MV-4-11 (cell line): ENCODE measurements at places on chromosomes 5 and 9.

- no peak for DNase-seq
These were observed 249.6 kb downstream of the NSG2 start for GRCh38 chr5:174294891-174295620.

DNA sequence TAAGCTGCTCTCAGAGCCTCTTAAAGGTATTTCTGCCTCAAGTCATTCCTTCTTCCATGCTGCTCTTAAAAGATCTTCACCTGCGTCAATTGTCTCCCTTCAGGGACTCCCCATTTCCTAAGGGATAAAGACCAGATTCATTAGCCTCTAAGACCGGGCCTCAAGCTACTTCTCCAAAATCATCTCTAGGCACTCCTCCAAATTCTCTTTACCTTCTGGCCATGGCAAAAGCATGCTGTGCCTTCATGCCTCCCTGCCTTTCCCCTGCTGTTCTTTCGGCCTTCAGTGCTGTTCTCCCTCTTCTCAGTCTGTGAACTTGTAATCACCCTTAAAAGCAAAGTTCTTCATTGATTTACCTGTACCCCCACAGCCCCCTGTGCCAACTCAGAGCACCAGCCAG, 4.4 kb downstream of the TMOD1 start:
- DNase-seq, result no peak

GRCh38 chr5:73122875-73123810, 2.8 kb downstream of the TMEM171 start:
- no peak for DNase-seq

DNA sequence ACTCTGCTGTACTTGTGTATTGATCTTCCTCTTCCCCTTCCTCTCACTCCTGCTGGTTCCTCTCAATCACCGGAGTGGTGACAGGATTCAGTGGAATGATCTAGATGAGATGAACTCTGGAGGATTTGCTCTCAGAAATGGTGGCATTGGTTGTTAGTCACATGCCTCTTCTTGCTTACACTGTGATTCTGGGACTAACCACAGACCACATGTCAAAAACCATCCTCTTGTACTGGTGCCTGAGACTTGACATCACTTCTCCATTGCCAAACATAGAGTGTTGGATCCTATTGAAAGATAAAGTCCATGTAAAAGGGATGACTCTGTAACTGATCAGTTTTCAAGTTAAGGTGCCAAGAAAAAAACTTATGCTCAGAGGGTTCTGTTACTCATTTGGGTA, 506.5 kb downstream of the DMAC1 start:
- DNase-seq, result peak; percentile 59

- DNase-seq, result no peak
These were observed 83.8 kb downstream of the ANKRD31 start for GRCh38 chr5:75152860-75153259.

DNA sequence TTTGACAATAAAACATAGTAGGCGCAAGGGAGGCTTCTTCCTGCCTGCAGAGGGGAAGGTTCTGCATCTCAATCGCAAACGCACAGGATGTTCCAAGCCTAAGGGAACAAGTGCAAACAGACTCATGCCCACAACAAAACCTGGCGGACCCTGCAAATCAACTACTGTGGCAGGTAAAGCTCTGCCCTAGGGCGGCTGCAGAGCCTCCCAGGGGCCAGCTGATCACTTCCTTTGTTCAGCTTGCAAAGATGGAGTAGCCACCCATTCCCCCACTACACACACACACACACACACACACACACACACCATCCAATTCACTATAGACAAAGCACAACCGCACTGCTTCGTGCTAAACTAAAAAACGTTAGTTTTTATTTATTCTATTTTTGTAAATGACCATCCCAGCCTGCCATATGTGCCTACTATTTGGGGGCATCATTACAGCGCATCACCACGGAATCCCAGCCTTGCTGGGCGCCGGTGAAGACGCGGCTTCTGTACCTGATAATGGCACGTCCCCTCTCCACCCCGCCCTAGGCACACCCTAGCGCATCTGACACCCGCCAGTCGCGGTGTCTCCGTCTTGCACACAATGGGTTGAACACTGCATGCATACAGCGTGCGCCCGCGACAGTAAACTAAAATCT, 57.6 kb downstream of the DPYSL3 start:
- no peak for DNase-seq

GRCh38 chr5:133256276-133256675, 204.5 kb downstream of the HSPA4 start:
- no peak for DNase-seq

DNA sequence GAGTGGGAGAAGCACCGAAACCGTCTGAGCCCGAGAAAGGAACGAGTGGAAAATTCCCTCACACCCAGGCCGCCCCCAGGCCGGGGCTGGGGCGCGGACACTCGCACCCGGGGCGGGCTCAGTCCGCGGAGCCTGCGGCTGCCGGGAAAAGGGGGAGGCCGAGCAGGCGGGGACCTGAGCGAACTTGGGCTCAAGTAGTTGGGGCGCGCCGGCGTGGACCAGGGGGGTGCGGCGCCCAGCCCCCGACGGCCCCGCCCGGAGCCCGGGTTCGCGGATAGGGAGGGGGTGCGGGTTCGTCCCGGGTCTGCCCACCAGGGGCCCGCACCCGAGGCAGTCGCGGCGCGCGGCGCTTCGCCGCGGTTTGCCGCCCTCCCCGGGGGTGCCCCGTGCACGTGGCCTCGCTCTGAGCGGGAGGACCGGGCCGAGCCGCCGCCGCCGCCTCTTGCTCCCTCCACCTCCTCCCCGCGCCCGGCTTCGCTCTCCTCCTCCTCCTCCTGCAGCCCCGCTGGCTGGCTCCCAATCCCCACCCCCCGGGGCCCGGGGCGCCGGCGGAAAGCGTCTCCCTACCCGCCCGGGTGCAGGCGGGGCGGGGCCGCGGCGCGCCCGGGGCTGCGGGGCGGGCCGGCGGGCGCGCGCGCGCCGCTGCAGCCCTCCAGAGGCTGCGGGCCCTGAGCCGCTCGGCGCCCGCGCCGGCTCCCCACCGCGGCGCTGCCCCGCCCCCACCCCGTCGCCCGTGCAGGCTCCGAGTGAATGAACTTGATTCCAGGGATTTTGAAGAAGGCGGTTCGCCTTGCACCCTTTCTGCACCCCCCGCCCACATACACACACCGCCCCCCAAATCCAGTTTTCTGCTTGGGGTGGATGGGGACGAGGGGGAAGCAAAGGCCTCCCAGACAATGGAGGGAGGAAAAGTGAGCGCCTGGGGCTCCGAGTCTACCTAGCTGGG, 1.3 kb upstream of the NFIB start:
- DNase-seq, result no peak

- DNase-seq, result no peak
These were observed 38.1 kb upstream of the ZCCHC7 start for GRCh38 chr9:37082214-37082765.

DNA sequence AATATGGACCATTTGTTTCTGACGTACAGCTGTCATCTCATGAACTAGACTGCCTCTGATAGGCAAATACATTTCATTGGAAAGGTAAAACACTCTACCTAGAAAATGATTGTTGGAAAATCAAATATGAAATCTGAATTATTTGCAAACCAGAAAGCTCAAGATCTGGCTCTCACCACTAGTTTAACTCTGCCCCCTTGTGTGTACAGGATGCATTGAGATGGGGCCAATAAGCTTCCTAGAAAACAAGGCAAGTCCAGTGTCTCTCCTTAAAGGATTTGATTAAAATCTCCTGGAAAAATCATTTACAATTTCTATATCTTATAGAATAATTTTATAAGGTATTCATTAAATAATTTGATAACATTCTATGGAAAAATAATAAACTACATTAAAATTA, 311.9 kb upstream of the ANKH start:
- DNase-seq, result no peak

DNA sequence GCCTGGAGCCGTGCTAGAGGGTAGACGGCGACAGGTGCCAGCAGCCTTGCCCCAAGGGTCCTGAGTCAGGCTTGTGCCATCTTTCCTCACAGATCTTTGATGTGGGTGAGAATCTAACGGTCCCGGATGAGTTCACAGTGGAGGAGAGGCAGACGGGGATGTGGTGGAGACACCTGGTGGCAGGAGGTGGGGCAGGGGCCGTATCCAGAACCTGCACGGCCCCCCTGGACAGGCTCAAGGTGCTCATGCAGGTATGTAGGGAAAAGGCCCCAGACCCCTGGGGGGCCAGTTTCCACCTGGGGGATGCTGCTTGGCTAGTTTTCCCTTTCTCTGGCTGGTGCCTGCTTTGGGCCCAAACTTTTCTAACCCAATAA, 24.0 kb downstream of the PTGES2 start:
- no peak for DNase-seq

DNA sequence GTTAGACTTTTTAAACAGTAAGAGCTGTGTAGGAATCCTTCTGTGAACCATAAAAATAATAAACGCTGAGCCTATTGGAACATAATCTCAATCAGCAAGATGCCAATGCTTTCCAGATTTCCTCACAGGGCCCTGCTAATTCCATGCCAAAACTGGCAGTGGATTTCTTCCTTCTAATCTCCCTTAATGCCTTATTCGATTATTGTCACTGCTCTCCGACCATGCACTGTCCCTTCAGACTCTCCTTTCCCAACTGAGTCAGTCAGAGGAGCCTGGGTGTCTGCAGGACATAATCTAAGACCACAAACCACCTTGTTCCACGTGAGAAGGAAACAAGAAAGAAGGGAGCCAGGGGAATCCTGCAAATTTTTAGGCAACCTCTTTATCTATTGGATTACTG, at the start of gene GABRA6:
GABRA6 (plus strand) TSS at position 261 of the 400 bp plus-strand sequence. CDS start 269 bp downstream, outside the sequence.
- no peak for DNase-seq

GRCh38 chr9:18605766-18606180, 131.8 kb downstream of the ADAMTSL1 start:
- DNase-seq, result peak; percentile 74

GRCh38 chr5:50401336-50401735, 39.8 kb downstream of the EMB start:
- DNase-seq, result no peak

GRCh38 chr9:113388833-113389232, 12.0 kb upstream of the HDHD3 start:
- DNase-seq, result no peak

GRCh38 chr5:87845734-87846133, 422.9 kb downstream of the TMEM161B start:
- no peak for DNase-seq

GRCh38 chr5:2912741-2913140, 161.3 kb upstream of the IRX2 start:
- DNase-seq, result no peak

- DNase-seq, result no peak
These were observed 41.9 kb upstream of the SAP30L start for GRCh38 chr5:154403776-154404387.

- no peak for DNase-seq
These were observed 133.4 kb downstream of the ACTBL2 start for GRCh38 chr5:57349214-57349613.

- no peak for DNase-seq
These were observed 124.7 kb upstream of the TNPO1 start for GRCh38 chr5:72691751-72692150.

GRCh38 chr5:142219146-142219545, 105.7 kb downstream of the SPRY4 start:
- DNase-seq, result no peak
